Activated CD4-positive, alpha-beta memory T cell treated with anti-CD3 and anti-CD28 coated beads for 36 hours (primary cell): ENCODE measurements at places on chromosomes 4 and X. TPM values are rescaled to one million over a fixed set of nuclear protein-coding genes. Genes with fewer than 3 reads are reported as not detected.

- H3K27me3 ChIP-seq: no peaks in the 10 kb centered on the region
- H3K36me3 ChIP-seq: no peaks in the 10 kb centered on the region
- no peaks in the 10 kb centered on the region for H3K4me1 ChIP-seq
- DNase-seq: no peak
- no peak overlapping the region for H3K4me3 ChIP-seq
These were observed 185.6 kb upstream of the BANK1 start for GRCh38 chr4:101604976-101605375.

GRCh38 chr4:145293658-145294057 is 113.3 kb upstream of the OTUD4 start:
- DNase-seq: no peak
- H3K27ac ChIP-seq: no peak overlapping the region
- H3K27me3 ChIP-seq: peaks cover 22% of the 10 kb centered on the region
- no peaks in the 10 kb centered on the region for H3K4me1 ChIP-seq
- H3K4me3 ChIP-seq: no peak overlapping the region

DNA sequence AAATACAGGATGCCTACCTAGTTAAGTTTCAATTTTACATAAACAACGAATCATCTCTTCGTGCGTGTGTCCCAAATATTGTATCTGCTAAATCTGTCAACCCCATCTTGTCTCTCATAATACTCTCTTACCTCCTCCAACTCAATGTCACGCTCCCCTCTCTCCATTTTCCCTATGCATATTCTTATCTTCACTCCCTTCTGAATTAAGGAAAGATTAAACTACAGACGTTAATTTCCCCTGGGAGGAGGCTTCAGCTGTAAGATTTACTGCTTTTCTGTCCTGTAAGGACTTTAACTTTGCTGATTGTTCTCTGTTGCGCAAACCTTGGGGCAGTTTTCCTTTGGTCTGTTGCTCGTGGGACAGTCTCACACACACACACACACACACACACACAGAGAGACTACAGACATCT is 455 bp upstream of the ABCB7 start:
- H3K27ac ChIP-seq: peak overlapping the region; percentile 92
- peaks cover 37% of the 10 kb centered on the region for H3K4me1 ChIP-seq
- DNase-seq: no peak
- H3K4me3 ChIP-seq: peak overlapping the region; percentile 96
- H3K27me3 ChIP-seq: no peaks in the 10 kb centered on the region
- peaks cover 1% of the 10 kb centered on the region for H3K36me3 ChIP-seq

DNA sequence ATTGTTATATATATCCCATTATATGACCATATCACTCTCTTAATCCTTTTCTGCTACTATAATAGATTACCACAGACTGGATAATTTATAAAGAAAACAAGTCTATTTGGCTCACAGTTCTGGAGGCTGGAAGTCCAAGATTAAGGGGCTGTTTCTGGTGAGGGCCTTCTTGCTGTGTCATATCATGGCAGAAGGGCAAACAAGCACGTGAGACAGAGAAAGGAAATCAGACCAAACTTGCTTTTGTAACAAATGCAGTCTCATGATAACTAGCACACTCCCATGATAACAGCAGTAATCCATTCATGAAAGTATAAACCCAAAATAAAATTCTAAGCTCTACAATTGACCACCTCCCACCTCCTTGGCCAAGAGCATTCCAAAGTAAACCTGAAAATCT is 16.3 kb upstream of the TAB3 start:
- H3K4me1 ChIP-seq: peaks cover 5% of the 10 kb centered on the region
- no peak overlapping the region for H3K4me3 ChIP-seq
- no peak overlapping the region for H3K27ac ChIP-seq
- DNase-seq: no peak

DNA sequence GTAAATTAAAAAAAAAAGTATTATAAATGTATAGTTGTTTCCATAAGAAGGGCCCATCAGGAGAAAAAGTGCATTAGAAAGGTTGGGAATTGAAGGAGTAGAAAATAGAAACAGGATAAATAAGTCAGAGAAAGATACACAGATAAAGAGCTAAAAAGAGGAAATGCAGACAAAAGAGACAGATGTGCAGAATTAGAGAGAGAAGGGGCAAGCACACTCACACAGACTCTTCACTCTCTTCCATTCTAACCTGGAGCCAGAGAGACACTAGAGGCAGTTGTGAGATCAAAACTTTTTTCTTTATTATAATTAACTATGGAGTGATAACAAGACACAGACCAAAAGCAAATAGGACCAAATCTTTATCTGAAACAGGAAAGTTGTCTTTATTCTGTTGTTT is 134.1 kb downstream of the CEP135 start:
- H3K27ac ChIP-seq: no peak overlapping the region
- no peak for DNase-seq
- no peaks in the 10 kb centered on the region for H3K36me3 ChIP-seq
- no peaks in the 10 kb centered on the region for H3K27me3 ChIP-seq

- no peak overlapping the region for H3K27ac ChIP-seq
- DNase-seq: no peak
These were observed 49.8 kb downstream of the FNIP2 start for GRCh38 chr4:158818560-158819140.

GRCh38 chr4:141220271-141220670 is 424 bp upstream of the ZNF330 start:
- H3K27ac ChIP-seq: peak overlapping the region; percentile 90
- H3K36me3 ChIP-seq: peaks cover 14% of the 10 kb centered on the region
- no peak for DNase-seq
- H3K27me3 ChIP-seq: peaks cover 3% of the 10 kb centered on the region
- peaks cover 30% of the 10 kb centered on the region for H3K4me1 ChIP-seq

DNA sequence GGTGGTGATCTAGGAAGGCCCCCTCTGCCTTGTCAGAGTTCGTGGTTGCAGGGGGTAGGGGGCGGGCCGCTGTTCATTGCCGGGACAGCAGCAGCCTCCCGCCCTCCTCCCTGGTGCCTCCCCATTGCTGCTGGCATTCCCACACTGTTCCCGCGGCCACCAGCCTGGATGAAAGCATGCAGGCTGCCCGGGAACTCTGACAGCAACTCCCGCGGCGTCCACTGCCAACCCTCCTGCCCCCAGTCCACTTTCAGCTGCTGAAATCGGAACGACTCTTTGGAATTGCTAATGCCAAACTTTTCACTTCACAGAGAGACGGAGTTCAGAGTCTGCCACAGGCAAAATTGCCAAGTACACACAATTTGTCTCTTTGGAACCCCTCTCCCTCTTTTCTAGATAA is 121.9 kb downstream of the BEND2 start:
- H3K27me3 ChIP-seq: peaks cover 10% of the 10 kb centered on the region
- no peaks in the 10 kb centered on the region for H3K36me3 ChIP-seq
- no peak for DNase-seq

- H3K36me3 ChIP-seq: peaks cover 13% of the 10 kb centered on the region
- H3K27me3 ChIP-seq: no peaks in the 10 kb centered on the region
- H3K4me3 ChIP-seq: no peak overlapping the region
- no peak overlapping the region for H3K27ac ChIP-seq
- peaks cover 15% of the 10 kb centered on the region for H3K4me1 ChIP-seq
- DNase-seq: no peak
These were observed 69.6 kb downstream of the ARFIP1 start for GRCh38 chr4:152849350-152849749.

DNA sequence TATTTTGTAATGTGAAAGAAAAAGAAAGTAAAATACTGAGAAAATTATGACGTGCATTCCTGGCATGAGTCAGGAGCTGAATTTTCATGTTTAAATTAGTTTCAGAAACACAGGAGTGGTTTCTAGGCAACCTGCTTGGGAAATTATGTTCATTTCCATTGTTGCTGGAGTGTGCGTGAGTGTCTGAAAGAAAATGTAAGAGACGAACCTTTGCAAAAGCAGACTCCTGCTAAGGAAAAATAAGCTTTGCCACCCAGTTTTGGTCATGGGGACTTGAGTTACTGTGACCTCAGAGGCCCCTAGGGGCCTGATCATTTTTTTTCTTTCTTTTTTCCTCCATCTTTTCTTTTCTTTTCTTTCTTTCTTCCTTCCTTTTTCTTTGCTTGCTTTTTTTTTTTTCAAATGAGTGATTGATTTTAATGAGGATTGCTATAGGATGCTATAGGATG is 18.8 kb upstream of the CHRNA9 start:
- H3K27ac ChIP-seq: peak overlapping the region; percentile 94
- peak overlapping the region; percentile 78 for H3K4me3 ChIP-seq
- no peaks in the 10 kb centered on the region for H3K36me3 ChIP-seq
- peak; percentile 52 for DNase-seq

- no peak for DNase-seq
- no peaks in the 10 kb centered on the region for H3K4me1 ChIP-seq
- H3K36me3 ChIP-seq: no peaks in the 10 kb centered on the region
- no peak overlapping the region for H3K4me3 ChIP-seq
These were observed 19.5 kb upstream of the CCKAR start for GRCh38 chr4:26509681-26510333.

- no peak overlapping the region for H3K4me3 ChIP-seq
- no peak overlapping the region for H3K27ac ChIP-seq
- H3K4me1 ChIP-seq: no peaks in the 10 kb centered on the region
These were observed 140.8 kb upstream of the PGRMC2 start for GRCh38 chr4:128428397-128428796.

GRCh38 chr4:189445613-189446012 is 495.1 kb upstream of the FRG1 start:
- no peak overlapping the region for H3K27ac ChIP-seq
- H3K27me3 ChIP-seq: no peaks in the 10 kb centered on the region
- no peaks in the 10 kb centered on the region for H3K4me1 ChIP-seq
- DNase-seq: no peak
- H3K36me3 ChIP-seq: no peaks in the 10 kb centered on the region

- H3K4me3 ChIP-seq: no peak overlapping the region
- H3K36me3 ChIP-seq: peaks cover 25% of the 10 kb centered on the region
- no peak for DNase-seq
- H3K27ac ChIP-seq: no peak overlapping the region
- H3K27me3 ChIP-seq: no peaks in the 10 kb centered on the region
These were observed 26.5 kb upstream of the IRAK1 start for GRCh38 chrX:154046031-154046781.

- no peak for DNase-seq
- H3K4me1 ChIP-seq: no peaks in the 10 kb centered on the region
- no peak overlapping the region for H3K27ac ChIP-seq
- peaks cover 4% of the 10 kb centered on the region for H3K27me3 ChIP-seq
These were observed 82.3 kb downstream of the COMMD8 start for GRCh38 chr4:47381172-47381571.

DNA sequence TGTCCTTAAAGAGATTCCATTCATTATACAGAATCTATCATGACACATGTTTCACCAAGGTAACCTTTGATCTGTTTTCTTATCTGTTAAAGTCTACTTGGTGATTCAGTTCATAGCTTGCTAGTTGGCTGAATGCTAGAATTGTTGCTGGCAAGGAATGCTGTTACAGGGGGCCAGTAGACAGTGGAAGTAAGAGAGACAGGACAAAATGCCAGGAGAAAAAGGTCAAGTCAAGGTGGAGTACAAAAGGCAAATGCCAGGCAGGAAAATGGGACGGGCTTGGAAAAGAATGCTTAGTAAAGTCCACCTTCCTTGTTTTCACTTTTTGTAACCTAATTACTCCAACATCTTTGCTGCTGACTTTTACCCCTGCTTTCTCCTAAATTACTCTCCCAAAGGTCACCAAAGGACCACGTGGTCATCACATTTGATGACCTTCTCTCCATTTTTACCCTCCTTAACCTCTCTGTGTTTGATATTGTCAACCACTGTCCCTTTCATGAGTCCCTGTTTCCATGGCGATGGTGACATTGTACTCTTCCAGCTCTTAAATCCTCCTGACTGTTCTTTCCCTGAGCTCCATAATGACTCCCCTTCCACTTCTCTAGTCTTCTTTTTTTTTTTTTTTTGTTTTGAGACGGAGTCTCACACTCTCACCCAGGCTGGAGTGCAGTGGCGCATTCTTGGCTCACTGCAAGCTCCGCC is 24.5 kb upstream of the TAPT1 start:
- no peak overlapping the region for H3K27ac ChIP-seq
- H3K27me3 ChIP-seq: no peaks in the 10 kb centered on the region
- no peak for DNase-seq
- peaks cover 20% of the 10 kb centered on the region for H3K36me3 ChIP-seq
- H3K4me1 ChIP-seq: peaks cover 4% of the 10 kb centered on the region

DNA sequence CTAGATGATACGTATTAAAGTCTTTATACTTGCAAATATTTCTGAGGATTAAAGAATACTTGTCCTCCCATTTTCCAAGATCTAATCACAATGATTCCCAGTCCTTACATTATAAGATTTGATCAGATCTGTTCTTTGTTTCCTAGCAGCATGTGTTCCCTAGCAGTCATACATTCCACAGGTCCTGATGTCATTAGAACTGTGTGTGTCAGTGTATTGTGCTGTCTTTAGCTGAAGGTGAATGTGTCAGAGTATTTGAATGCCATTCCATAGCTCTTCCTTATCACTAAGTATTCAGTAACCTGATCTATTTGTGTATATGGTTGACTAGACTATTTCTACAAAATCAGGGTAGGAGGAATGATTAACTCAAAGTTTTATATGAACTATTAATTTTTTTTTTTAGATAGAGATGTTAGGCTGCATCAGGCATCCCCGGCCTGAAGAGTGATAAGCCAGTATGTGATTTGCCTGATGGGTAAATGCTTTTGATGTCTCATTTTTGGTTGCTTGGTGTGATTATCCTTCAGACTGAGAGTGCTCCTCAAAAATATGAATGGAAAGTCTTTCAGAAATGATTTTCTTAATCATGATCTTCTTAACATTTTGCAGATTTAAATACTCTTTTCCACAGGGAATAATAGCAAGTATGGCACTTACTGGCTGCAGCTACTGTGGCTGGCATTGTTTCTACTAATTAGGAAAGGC is 4.4 kb downstream of the ADGRL3 start:
- H3K27ac ChIP-seq: no peak overlapping the region
- peaks cover 2% of the 10 kb centered on the region for H3K4me1 ChIP-seq
- H3K27me3 ChIP-seq: peaks cover 32% of the 10 kb centered on the region
- DNase-seq: no peak

- no peaks in the 10 kb centered on the region for H3K27me3 ChIP-seq
- peaks cover 15% of the 10 kb centered on the region for H3K36me3 ChIP-seq
- DNase-seq: no peak
- H3K4me3 ChIP-seq: no peak overlapping the region
These were observed 73.1 kb upstream of the IL13RA1 start for GRCh38 chrX:118654331-118654730.

DNA sequence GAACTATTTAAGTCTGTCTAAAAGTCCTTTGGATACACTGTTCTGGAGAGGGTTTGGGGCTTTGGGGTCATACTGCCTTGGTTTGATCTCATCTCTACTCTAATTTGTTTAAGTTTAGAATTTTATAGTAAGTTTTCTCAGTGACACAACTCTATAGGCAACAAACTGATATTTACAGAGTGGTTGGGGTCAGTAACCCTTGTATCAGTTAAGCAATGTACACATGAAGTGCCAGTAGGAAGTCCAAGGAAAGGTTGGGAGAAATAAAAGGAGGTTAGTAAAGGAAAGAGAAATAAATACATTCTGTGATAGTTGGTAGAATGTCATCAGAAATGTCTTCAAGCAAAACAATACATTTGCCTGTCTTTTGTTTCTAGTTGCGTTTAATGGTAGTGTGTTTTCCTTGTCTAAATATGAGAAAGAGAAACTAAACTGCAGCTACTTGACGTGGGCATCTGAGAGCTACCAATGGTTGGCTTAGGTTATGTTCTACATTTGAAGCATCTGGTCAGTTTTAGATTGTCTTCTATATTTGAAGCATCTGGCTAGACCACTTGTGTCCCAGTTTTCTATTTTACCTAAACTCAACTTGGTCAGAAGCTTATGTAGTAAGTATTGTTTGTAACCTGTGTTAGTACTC is 6.9 kb downstream of the ATP7A start:
- no peaks in the 10 kb centered on the region for H3K27me3 ChIP-seq
- H3K4me3 ChIP-seq: peak overlapping the region; percentile 55
- DNase-seq: no peak
- H3K4me1 ChIP-seq: peaks cover 26% of the 10 kb centered on the region
- H3K36me3 ChIP-seq: peaks cover 1% of the 10 kb centered on the region

The KIF4A gene
- 28.3 TPM for total RNA-seq

The UCP1 gene
- not detected for total RNA-seq

The GLRA2 gene
- total RNA-seq: not detected

The PCDH7 gene
- not detected for total RNA-seq

The NAA11 gene
- not detected for total RNA-seq
